ENCODE measurements at places on chromosomes 1 and 21. TPM values are rescaled to one million over a fixed set of nuclear protein-coding genes. Genes with fewer than 3 reads are reported as not detected.

DNA sequence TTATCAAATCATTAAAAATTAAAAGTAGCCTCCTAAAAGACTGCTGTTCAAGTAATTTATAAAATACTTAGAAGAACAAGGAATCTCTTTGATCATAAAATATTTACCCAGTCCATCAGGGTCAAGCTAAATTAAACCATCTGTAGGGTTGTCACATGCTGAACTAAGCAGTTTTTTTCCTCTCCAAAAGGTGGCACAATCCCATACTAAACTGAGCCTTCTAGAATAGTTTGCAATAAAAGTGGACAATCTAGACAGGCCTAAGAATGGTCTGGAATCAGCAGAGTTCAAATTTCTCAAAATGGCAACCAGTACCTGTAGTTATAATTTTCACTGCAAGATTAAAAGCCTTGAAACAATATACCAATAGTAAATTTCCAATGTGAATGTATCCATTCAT lies 194.8 kb downstream of the EIF4G3 start:
- H3K27ac ChIP-seq, result no peak overlapping the region
- H3K36me3 ChIP-seq, result no peaks in the 10 kb centered on the region
- H3K27me3 ChIP-seq, result no peaks in the 10 kb centered on the region
- no peak for DNase-seq
- no peaks in the 10 kb centered on the region for H3K4me1 ChIP-seq

- no peak overlapping the region for H3K4me3 ChIP-seq
- no peaks in the 10 kb centered on the region for H3K27me3 ChIP-seq
- H3K4me1 ChIP-seq, result peaks cover 5% of the 10 kb centered on the region
- DNase-seq, result no peak
- H3K36me3 ChIP-seq, result peaks cover 36% of the 10 kb centered on the region
- no peak overlapping the region for H3K27ac ChIP-seq
Measured at GRCh38 chr1:9872430-9873165, 37.5 kb downstream of the CTNNBIP1 start.

- H3K27me3 ChIP-seq, result no peaks in the 10 kb centered on the region
- H3K27ac ChIP-seq, result no peak overlapping the region
- DNase-seq, result no peak
- no peak overlapping the region for H3K4me3 ChIP-seq
Measured at GRCh38 chr1:14037101-14037847, 337.3 kb downstream of the PRDM2 start.

- H3K4me3 ChIP-seq, result no peak overlapping the region
- no peak for DNase-seq
- no peaks in the 10 kb centered on the region for H3K36me3 ChIP-seq
- H3K27ac ChIP-seq, result no peak overlapping the region
- peaks cover 6% of the 10 kb centered on the region for H3K27me3 ChIP-seq
- H3K4me1 ChIP-seq, result no peaks in the 10 kb centered on the region
Measured at GRCh38 chr1:84462118-84462517, 16.9 kb upstream of the RPF1 start.

GRCh38 chr1:201883786-201884185 lies 4.9 kb upstream of the SHISA4 start:
- H3K4me3 ChIP-seq, result no peak overlapping the region
- H3K36me3 ChIP-seq, result no peaks in the 10 kb centered on the region
- peaks cover 19% of the 10 kb centered on the region for H3K4me1 ChIP-seq
- H3K27ac ChIP-seq, result no peak overlapping the region
- DNase-seq, result no peak
- H3K27me3 ChIP-seq, result no peaks in the 10 kb centered on the region

DNA sequence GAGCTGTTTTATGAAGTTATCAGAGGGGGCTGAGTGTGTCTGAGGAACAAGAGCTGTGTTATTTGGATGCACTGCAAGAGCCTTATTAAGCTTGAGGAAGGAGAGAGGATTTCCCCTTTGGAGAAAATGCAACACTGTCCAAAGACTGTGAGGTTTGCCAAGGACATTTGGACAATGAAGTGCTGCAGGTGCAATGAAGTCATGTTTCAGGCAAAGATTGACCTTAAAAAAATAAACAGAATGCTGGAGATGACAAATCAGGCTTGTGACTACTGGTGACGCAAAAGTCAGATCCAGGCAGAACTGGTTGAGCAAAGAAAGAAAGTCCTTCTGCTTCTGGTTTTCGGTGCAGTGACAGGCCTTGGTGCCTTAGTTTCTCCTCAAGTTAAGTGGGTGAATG lies 125.2 kb upstream of the KIAA0040 start:
- H3K4me3 ChIP-seq, result no peak overlapping the region
- H3K36me3 ChIP-seq, result no peaks in the 10 kb centered on the region
- H3K4me1 ChIP-seq, result peaks cover 27% of the 10 kb centered on the region
- no peaks in the 10 kb centered on the region for H3K27me3 ChIP-seq
- no peak for DNase-seq

GRCh38 chr21:41011951-41012366 lies 156.0 kb upstream of the BACE2 start:
- DNase-seq, result no peak
- no peaks in the 10 kb centered on the region for H3K4me1 ChIP-seq
- no peak overlapping the region for H3K4me3 ChIP-seq
- H3K27ac ChIP-seq, result no peak overlapping the region
- H3K27me3 ChIP-seq, result no peaks in the 10 kb centered on the region
- H3K36me3 ChIP-seq, result no peaks in the 10 kb centered on the region

DNA sequence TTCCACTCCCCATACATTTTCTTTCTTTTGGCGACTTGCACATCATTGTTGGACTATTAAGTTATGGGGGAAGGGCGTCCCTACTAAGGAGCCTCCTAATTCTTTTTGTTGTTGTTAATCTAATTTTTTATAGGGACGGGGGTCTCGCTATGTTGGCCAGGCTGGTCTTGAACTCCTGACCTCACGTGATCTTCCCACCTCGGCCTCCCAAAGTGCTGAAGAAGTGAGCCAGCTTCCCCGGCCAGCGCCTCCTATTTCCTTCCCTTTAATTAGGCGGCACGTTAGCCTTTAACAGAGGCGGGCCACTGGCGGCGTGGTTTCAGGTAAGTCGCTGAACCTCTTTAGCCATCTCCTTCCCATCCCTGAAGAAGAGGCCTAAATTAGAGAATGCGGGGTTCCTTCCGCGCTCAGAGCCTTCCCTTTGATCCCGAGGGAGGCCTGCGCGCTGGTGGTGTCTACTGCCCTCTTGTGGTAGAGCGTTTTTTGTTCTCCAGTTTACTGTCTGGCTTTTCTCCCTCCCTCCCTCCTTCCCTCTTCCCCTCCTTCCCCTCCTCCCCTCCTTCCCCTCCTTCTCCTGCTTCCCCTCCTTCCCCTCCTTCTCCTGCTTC lies 38.1 kb downstream of the TNFRSF9 start:
- no peak overlapping the region for H3K4me3 ChIP-seq
- H3K27ac ChIP-seq, result no peak overlapping the region

GRCh38 chr1:177748080-177748801 lies 221.6 kb downstream of the SEC16B start:
- no peak overlapping the region for H3K4me3 ChIP-seq
- H3K4me1 ChIP-seq, result no peaks in the 10 kb centered on the region
- no peaks in the 10 kb centered on the region for H3K27me3 ChIP-seq

DNA sequence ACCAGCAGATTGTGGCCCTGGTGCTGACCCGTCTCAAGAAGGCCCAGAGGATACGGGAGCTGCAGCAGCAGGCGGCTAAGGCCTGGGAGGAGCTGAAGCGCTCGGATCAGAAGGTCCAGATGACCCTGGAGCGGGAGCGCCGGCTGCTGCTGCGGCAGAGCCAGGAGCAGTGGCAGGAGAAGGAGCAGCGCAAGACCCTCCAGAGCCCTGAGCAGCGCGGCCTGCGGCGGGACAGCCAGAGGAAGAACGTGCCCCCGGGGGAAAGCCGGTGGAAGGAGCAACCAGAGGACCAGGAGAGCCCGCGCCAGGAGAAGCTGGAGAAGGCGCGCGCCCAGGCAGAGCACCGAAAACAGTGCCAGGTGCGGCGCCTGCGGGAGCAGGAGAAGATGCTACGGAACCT lies 1.0 kb downstream of the CCDC185 start:
- H3K4me3 ChIP-seq, result no peak overlapping the region
- H3K4me1 ChIP-seq, result no peaks in the 10 kb centered on the region
- H3K27me3 ChIP-seq, result peaks cover 27% of the 10 kb centered on the region
- no peak overlapping the region for H3K27ac ChIP-seq
- H3K36me3 ChIP-seq, result no peaks in the 10 kb centered on the region

DNA sequence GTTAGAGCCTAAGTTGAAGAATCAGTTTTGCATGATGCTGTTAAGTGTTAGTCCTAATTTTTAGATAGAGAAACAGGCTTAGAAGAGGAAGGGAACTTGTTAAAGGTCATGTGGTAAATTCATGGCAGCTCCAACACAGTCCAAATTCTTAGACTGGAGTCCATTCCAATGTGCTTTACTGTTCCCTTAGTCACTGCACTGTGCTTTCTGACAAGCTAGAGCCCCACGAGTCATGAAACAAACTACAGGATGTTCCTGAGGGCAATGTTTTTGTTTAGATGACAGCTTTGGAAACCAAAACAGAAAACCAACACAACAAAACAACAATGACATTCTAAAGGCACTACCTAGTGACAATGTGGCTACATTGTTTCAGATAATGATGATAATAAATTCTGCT lies 23.1 kb upstream of the RGS4 start:
- no peak overlapping the region for H3K27ac ChIP-seq
- H3K4me3 ChIP-seq, result no peak overlapping the region
- no peaks in the 10 kb centered on the region for H3K36me3 ChIP-seq
- no peaks in the 10 kb centered on the region for H3K27me3 ChIP-seq
- no peaks in the 10 kb centered on the region for H3K4me1 ChIP-seq

DNA sequence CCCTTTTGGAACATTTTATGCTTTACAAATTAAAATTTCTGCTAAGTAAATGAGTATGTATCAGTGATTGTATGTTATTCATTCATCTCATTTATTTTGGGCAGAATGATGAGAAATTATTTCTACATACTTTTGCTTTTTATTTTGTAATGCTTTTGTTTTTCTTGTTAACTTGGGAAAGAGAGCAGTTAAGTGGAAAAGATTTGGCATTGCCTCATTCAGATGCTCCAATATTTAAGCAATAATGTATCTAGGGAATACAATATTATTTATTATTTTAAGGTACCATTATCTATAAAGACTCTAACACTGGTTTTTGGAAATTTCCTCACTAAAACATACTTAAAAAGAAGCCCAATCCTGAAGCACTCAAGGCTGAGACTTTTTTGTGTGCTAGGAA lies 431.8 kb downstream of the NEGR1 start:
- H3K36me3 ChIP-seq, result no peaks in the 10 kb centered on the region
- H3K4me1 ChIP-seq, result no peaks in the 10 kb centered on the region
- H3K4me3 ChIP-seq, result no peak overlapping the region
- H3K27me3 ChIP-seq, result no peaks in the 10 kb centered on the region

DNA sequence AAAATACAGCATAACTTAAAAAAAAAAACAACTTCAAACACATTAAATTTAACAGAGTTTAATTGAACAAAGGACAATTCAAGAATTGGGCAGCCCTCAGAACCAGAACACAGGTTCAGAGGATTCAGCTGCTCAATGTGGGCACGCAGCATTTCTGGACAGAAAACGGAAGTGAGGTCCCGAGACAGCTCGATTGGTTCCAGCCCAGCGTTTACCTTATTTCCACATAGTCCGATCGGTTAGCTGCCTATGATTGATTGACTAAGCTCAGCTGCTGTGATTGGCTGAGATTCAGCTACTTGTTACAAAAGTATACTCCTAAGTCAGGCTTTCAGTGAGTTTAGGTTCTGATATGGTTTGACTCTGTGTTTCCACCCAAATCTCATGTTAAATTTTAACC lies 33.3 kb downstream of the ZP4 start:
- no peaks in the 10 kb centered on the region for H3K36me3 ChIP-seq
- no peaks in the 10 kb centered on the region for H3K4me1 ChIP-seq
- H3K4me3 ChIP-seq, result no peak overlapping the region
- no peak overlapping the region for H3K27ac ChIP-seq

DNA sequence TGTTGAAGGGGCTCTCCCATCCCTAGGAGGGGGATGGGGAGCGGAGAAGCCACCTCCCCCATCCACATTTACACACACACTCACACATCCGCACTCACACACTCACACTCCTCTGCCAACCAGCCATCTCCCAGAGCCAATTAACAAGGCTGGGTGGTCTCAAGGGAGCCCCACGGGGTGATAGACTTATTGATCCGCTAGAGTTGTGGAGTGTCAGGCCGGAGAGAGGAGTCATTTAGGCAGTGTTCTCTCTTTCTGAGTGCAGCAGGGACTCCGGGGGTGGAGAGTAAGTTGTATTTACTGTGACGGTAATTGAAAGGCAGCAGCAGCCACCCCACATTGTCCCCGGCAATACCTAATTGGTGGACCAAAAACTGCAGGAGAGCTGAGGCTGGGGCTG lies 61.6 kb downstream of the KLHDC7A start:
- peak; percentile 28 for DNase-seq
- H3K27ac ChIP-seq, result no peak overlapping the region
- no peaks in the 10 kb centered on the region for H3K4me1 ChIP-seq
- H3K27me3 ChIP-seq, result peaks cover 37% of the 10 kb centered on the region
- no peaks in the 10 kb centered on the region for H3K36me3 ChIP-seq

DNA sequence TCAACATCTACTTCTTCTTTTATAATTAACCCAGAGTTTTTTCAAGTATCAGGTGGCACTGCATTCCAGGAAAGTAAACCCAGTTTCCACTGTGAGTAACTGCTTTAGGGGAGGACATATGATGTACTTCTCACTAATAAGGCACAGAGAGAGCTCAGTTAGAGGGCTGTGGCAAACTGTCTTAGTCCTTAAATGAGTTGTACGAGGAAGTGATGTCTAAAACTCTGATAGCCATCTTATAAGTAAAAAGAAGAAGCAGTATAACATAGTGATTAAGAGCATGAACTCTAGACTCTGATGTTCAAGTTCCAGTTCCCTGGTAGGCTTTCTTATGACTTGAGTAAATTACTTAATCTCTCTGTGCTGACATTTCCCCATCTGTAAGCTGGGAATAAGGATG lies 58.7 kb upstream of the PTGS2 start:
- H3K27ac ChIP-seq, result no peak overlapping the region
- no peak overlapping the region for H3K4me3 ChIP-seq
- no peaks in the 10 kb centered on the region for H3K27me3 ChIP-seq
- H3K36me3 ChIP-seq, result no peaks in the 10 kb centered on the region

- H3K27ac ChIP-seq, result no peak overlapping the region
- no peak for DNase-seq
- no peaks in the 10 kb centered on the region for H3K27me3 ChIP-seq
- H3K4me3 ChIP-seq, result no peak overlapping the region
- no peaks in the 10 kb centered on the region for H3K4me1 ChIP-seq
Measured at GRCh38 chr1:214425101-214425500, 126.3 kb downstream of the PTPN14 start.

- H3K4me1 ChIP-seq, result no peaks in the 10 kb centered on the region
- no peaks in the 10 kb centered on the region for H3K36me3 ChIP-seq
- DNase-seq, result peak; percentile 84
- no peak overlapping the region for H3K4me3 ChIP-seq
- H3K27ac ChIP-seq, result no peak overlapping the region
- peaks cover 1% of the 10 kb centered on the region for H3K27me3 ChIP-seq
Measured at GRCh38 chr1:29793101-29793546, 556.8 kb downstream of the PTPRU start.

DNA sequence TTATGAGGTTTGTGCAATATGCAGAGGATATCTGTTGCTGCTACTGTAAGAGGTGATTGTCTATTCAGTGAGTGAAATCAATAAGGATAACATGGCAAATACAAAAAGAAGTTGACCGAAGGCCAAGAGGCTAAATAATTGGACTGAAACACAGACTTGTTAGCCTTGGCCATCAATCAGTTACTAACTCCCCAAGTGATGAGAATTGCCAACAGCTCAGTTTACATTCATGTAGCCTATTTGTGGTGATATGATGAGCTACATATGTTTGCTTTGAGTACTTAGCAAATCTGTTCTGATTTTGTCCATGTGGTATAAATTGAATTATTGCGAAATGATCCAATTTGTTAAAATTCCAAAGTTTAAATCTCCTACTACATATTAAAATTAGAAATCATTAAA lies 68.6 kb upstream of the VAV3 start:
- peaks cover 4% of the 10 kb centered on the region for H3K4me1 ChIP-seq
- no peaks in the 10 kb centered on the region for H3K27me3 ChIP-seq
- no peaks in the 10 kb centered on the region for H3K36me3 ChIP-seq

Gene C8B
- not detected for total RNA-seq

Gene MYCL
- total RNA-seq, result 3.6 TPM

Gene WDR3
- 16.8 TPM for total RNA-seq

Gene FAM89A
- total RNA-seq, result 41.4 TPM
